NCI-H524 treated with DMSO at 0.1 percent for 48 hours (cell line): ENCODE measurements at places on chromosomes 7 and 10.

DNA sequence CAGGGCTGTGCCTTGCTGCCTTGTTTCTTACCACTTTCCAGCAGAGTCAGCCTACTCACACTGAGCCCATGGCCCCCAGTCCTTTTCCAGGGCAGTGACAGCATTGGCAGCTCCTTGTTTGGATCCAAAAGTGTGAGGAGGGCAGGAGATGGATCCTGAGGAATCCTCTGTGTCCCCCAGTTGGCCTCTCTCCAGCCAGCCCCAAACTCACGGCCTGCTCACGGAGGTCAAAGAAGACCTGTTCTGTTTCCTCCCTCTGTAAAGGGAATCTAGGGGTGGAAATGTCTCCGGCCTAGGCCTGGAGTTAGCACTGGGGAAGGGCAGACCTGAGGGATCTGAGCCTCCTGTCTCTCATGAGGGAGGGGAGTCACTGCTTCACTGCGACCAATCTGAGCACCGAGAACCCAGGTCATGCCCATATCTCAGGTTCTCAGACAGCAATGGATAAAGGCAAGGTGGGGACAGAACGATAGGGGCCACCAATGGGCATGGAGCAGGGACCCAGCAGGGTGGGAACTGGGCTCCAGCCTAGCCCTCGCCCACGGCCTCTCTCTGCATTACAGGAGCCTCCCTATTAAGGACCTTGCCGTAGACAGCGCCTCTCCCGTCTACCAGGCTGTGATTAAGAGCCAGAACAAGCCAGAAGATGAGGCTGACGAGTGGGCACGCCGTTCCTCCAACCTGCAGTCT, 23.2 kb downstream of the LDB3 start:
- no peak for DNase-seq

GRCh38 chr10:24556750-24557742, 166.6 kb downstream of the ARHGAP21 start:
- DNase-seq, result no peak

- no peak for DNase-seq
Measured at GRCh38 chr7:98354052-98354451, 46.8 kb downstream of the BAIAP2L1 start.

- DNase-seq, result no peak
Measured at GRCh38 chr10:77168161-77168560, 469.4 kb downstream of the KCNMA1 start.

DNA sequence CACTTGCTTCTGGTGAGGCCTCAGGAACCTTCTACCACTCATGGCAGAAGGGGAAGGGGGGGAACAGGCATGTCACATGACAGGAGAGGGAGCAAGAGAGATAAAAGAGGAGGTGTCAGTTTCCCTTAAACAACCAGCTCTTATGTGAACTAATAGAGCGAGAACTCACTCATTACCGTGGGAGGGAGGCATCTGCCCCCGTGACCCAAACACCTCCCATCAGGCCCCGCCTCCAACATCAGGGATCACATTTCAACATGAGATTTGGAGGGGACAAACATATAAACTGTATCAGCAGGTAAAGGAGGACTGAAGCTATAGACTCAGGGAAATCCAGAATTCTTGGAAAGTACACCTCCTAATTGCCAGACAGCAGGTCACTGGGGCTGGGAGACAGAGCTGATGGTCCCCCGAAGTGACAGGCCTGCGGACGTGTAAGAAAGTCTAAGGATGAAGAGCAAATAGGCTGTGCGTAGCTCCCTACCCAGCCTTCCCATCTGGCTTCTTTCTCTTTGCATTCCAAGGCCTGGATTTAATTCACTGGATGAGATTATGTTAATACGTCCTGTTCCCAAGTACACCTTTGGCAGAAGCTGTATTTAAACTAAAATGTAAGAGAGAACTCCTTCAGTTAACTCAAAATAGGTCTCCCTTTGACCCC, 186.7 kb upstream of the LYZL2 start:
- peak; percentile 27 for DNase-seq

- DNase-seq, result no peak
Measured at GRCh38 chr7:111388912-111389311, 173.4 kb downstream of the IMMP2L start.

GRCh38 chr7:45159296-45159695, 1.7 kb downstream of the RAMP3 start:
- no peak for DNase-seq
